ENCODE measurements at places on chromosomes 2 and 18.

DNA sequence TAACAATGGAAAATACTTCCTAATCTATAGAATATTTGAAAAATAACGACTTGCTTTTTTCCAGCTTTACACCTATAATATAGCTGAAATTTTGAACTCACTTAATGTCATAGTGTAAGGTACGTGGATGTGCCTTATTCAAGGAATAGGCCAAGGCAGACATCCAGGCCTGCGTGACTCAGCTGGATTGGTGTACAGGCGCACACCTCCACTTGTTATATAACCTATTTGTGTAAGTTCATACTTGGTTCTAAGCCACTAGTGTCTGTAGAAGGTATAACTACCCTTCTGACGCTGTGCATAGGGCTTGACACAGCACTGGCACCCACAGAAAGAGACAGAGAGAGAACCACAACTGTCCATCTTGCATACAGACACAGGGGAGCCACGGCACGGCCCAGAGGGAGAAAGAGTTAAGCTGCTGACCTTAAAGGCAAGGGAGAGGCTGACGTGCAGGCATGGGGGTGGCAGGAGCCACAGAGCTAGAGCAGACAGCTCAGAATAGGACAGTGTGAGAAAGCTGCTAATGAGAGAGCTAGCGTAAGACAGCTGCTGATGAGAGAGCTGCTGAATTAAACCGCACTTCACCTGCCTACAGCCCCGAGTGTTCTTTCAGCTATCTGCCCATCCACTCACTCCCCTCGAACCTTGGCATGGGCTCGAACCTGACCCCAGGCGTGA lies 16.1 kb downstream of the CCDC178 start:
- DNase-seq, result peak; percentile 2

DNA sequence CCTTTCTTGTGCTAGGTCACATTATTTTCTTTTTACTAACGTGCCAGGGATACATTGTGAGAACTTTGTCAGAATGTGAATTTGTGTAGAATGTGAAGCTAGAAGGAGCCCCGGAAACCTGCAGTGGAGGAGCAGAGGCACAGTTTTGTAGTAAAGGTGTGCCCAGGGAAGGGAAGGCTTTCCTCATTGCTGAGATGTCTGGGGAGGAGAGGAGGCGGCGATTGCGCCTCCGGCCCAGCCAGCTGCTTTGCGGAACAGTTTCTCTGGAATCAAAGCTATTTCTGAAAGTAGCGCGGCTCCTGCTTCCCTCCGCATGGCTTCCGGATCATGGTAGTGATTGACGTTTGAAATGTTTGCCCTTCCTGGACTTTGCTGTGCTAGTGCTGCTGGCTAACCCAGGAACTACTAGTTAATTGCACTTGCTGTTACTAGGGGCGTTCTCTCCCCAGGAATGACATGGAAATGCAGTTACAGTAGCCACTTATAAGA lies 83.1 kb upstream of the RBM44 start:
- no peak for DNase-seq

DNA sequence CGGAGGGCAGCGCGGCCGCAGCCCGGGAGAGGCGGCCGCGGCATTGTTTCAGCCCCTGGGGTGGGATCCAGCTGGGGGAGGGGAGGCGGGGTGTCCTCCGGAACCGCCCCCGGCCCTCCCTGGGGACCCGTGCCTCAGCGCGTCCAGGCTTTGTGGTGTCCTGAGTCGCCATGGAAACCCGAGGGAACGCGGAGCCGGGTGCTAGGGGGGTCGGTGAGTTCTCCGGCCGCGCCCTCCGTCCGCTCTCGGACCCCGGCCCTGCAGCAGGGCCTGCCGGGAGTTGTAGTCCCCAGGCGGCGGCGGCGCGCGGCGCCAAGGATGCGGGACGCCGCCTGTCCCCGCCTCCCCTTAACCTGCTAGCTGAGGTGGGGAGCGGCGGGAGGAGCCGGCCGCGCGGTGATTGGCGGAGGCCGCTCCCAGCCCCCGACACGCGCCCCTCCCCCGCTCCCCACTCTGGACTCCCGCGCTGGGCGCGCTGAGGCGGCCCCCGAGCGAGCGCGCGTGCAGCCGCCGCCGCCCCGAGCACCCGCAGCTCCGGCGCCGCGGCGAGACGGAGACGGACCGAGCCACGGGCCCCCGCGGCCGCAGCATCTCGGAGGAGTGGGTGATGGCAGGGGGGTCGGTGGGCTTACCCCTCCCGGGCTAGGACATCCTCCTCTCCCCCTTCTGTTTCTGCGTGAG lies at the start of gene DPYSL5:
TSS of gene DPYSL5 (plus strand) at position 478 of the 681 bp plus-strand sequence. CDS start 50,368 bp downstream, outside the sequence.
- no peak for DNase-seq

- no peak for DNase-seq
These were observed 17.1 kb downstream of the SLC8A1 start for GRCh38 chr2:40434731-40435271.

- no peak for DNase-seq
These were observed 14.0 kb upstream of the MAPRE2 start for GRCh38 chr18:35027206-35027605.

GRCh38 chr2:62529758-62530157 lies 23.8 kb upstream of the TMEM17 start:
- DNase-seq, result no peak

DNA sequence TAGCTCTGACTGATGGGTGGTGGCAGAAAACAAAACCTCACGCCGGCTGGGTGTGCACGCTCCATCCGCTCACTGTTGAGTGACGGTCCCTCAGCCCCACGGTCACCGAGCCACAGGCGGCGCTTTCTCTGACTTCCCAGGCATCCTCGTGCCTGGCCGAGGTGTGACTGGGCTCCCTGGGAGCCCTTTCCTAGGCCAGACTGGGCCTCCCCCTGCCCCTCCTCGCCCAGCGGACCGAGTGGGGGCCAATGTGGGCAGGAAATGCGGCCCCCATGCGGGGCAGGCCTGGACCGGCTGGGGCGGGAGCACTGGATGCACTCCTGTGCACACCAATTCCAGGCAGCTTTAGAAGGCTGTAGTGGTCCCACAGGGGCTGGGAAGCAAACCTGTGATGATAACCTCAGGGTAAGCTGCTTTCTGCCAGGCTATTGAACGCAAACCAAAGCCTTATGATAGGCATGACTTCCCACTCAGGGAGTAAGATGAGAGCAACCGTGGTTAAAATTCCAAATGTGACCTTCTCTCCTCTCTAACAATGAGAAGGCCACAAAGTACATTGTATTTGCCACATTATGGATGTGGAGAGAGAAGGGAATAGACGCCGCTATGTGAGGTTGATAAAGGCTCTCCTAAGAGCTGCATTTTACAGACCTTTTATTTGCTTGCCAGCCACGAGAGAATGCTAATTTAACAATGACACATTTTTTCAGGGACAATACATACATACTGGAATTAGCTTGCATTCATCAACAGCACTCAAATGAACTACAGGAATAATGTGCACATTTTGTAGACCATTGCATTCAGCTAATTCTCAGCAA lies 83.9 kb upstream of the PGAP1 start:
- no peak for DNase-seq

DNA sequence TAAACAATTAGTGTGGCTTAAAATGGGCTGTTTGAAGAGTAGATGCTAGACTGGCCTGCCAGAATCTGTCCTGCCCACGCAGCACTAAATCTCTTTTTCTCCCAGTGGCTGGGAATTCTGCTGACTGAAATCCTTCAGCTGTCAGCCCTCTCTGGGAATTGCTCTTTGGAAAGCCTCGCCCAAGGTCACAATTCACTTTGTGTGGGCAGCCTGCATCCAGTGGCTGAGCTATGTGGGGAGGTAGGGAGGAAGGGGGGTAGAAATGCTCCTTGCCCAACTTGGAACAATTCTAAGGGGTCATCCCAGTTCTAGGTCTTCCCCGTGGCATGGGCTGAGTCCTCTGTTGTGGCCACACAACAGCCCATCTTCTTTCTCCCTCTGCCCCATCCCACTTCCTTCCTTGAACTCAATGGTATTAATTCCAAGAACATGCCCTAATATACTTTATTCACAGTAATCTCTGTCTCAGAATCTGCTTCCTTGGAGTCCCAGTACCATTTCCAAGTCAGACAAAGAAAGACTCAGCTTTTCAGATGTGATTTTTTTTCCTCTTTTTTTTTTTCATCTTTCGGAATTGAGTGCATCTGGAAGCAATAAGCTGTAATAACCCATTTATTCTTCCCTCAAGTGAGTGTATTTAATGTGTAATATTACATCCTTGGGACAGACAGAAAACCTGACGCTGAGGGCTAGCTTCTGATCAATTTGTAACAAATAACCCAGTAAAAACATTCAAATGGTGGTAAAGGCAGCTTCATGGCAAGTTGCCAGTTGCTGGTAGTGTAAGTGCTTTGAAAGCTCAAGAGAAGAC lies 189.4 kb downstream of the GPD2 start:
- no peak for DNase-seq

DNA sequence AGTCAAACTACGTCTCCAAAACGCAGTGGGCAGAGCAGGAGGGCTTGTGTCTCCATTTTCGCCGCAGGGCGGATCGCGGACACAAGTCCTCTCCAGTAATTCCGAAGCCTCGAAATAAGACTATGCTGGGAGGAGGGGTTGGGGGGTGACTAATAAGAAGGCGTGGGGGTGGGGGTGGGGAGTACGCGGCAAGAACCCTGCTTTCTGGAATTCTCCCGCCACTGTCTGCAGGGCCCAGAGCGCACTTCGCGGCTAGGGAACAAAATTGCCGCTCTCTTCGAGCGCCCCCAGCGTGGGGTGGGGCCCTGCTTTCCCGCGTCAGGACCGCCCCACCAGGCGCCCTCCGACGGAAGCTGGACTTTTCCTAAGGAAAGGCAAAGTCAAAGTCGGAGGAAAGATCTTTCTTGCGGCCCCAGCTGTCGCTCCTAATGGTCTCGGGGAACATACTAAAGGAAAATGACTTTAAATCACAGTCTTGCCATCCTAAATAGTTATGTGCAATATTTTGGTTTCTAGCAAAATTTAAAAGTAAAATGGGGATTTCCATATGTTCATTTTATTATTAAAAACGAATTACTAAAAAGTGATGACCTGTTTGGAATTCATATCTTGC lies 11.9 kb downstream of the NR4A2 start:
- DNase-seq, result no peak

DNA sequence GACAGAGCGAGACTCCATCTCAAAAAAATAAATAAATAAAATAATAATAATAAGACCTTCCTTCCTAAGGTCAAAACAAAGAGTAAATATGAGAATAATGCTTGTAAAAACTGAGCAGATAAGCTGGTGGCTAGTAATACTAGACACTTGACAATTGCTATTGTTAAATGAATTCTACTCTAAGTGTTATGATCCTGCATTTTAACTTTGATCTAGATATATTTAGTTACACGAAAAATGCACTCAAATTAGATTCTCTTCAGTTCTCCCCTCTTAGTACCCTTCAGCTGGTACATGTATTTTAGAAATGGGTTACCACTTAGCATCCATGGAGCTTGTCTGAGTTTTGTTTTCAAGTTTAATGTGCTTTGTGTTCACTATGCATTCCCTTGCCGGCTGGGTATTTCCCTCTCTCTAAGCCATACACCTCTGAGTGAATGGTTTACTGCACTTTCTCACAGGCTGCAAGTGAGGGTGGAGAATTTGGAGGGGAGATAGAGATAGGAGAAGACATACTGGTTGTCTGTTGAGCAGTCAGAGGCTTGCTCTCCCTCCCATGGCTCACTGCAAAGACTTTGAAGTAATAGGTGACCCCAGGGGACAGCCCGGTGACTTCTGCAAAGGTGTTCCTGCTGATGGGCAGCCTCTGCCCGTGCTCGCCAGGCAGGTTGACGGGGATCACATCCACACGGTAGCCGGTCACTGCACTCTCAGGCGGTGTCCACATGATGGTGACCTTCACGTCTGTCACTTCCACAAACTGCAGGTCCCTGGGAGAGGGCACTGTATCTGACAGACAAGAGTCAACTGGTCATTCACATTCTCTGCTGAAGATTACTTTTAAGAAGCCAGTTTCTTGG lies 29.9 kb downstream of the FN1 start:
- no peak for DNase-seq

DNA sequence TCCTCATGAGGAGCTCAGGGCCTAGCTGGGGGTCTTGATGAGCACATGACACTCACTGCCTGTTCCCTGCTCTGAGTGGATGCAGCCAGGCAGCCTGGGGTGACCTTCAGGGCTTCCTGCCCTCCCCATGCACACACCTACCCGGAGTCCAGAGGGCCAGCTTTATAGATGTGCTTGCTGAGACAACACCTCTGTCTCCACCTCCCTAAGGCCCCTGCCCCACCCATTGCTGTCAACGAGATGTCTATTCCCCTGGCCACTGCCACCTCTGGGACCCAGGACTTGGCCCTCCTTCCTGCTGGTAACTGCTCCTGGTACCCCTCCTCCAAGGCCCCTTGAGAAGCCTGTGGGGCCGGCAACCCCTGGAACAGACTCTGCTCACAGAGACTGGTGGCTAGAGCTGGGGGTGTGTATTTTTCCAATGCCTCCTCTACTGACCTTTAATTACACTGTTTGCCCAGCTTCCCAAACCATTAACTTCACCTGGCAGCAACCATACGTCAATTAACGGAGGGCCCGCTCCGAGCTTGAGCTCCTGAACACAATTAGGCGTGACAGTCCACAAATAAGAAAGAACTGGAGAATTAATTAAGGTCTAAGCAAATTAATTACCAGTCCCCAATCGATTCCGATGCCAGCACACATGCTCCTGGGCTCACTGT lies 66.3 kb downstream of the EMX1 start:
- DNase-seq, result no peak

DNA sequence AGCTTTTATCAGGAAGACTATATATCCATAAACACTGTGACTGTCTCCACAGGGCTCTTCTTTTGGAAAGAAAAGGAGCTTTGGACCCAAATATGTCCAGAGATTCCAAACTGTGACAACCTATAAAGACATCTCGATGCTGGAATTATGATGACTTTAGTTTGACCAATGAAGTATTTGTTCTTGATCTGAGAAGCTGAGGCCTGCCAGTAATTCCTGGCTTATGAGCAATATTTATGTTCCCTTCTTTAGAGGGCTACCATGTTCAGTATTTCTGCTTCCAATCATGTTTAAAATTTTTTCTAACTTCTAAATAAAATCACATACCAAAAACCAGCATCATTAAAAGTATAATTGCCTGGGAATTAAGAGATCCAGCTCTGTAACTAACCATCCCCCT lies 41.1 kb downstream of the FEZ2 start:
- no peak for DNase-seq

- no peak for DNase-seq
These were observed 490.7 kb downstream of the NUP35 start for GRCh38 chr2:183614799-183615435.

GRCh38 chr2:173187941-173188788 lies 112.5 kb downstream of the MAP3K20 start:
- DNase-seq, result no peak

- no peak for DNase-seq
These were observed 26.2 kb upstream of the SNORC start for GRCh38 chr2:232843834-232844233.

DNA sequence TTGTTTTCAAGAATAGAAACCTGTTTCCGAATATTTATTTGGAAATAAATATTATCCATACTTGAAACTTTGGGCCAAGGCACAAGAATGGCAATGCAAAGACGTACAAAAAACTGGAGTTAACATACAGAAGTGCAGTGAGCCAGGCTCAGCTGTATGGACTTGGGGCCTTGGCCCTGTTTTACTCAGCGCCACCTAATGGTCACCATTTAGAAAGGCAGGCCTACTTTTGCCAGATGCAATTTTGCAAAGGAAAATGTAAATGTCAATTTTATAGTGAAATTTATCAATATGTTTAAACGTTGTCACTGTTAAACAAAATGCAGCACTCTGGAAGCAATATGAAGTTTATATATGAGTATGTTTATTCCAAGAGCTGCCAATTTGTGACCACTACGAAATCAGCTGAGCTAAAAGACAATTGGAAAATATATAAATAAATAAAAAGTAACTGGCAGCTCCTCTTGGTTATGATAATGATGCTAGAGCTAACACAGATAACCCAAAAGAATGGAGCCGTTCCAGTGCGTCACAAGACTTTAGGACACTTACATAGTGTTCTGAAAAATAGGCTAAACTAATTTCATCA lies 155.0 kb downstream of the ARHGAP15 start:
- DNase-seq, result peak; percentile 69

- DNase-seq, result peak; percentile 67
These were observed 109.1 kb upstream of the CRIM1 start for GRCh38 chr2:36246320-36246990.
